ENCODE measurements at places on chromosomes 5 and 9.
A peak's percentile ranks its signal among the peaks of the same experiment; 100 is the strongest.

- DNase-seq, result no peak
Observed at GRCh38 chr5:66909364-66909763, 287.2 kb downstream of the CD180 start.

DNA sequence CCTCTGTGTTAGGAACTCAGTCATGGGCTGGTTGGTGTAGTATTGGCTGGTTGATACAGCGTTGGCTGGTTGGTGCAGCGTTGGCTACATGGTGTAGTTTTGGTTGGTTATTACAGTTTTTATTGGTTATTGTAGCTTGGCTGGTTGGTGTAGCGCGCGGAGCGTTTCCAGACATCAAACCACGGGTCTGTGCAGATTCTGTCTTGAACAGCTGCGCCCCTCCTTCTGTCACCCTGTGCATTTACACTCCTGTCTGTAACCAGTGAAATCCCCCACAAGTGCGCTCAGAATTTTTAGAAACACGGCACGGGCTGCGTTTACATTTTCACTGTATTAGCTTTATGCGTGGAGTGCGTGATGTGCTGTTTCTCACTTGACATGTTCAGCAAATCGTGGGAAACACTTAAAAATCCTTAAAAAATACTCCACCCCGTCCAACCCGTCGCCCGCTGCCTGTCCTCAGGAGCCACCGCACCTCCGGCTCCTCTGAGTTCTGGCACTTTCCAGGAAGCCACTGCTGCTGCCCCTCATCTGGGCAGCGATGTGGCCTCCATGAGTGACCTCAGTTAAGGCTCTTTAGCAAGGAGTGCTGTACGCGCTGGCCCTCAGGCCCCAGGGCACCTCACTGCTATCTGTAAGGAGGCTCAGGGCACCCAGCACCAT lies 20.8 kb downstream of the NKD2 start:
- DNase-seq, result no peak

GRCh38 chr5:81238460-81238859 lies 5.3 kb downstream of the CKMT2 start:
- no peak for DNase-seq

DNA sequence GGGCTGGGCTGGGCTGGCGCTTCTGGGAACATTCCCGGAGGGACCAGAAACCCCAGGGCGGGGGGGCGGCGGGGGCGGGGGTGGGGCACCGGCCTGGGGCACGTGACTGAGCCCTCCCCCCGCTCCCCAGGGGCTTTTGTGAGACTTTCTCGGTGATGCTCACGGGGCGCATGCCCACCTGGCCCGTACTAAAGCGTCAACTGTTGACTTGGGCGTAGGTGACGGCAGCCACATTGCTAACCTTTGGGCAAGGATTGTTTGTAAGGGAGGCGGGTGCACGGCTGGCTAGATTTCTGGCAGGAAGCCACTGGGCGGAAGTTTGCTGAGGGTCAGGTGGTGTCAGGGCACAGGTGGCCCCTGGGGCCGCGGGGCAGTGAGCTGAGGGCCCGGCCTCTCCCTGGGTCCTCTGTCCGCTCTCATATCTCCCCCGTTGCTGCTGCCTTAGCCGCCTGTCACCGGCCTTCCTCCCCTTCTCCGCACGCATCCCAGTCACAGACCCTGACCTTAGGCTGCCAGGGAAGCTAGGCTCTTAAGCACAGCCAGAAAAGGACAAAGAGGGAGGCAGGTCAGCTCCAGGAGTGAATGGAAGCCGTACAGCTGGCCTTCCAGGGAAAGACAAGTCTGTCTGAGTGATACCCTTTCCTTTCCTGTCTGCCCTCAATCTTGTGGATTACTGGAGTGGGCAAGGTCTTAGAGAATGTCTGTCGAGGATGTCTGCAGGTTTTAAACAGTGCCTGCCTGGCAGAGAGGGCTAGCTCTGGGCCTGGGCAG lies 812 bp downstream of the CACFD1 start:
- DNase-seq, result peak; percentile 23

GRCh38 chr9:84187090-84187489 lies 153.5 kb downstream of the SLC28A3 start:
- no peak for DNase-seq

DNA sequence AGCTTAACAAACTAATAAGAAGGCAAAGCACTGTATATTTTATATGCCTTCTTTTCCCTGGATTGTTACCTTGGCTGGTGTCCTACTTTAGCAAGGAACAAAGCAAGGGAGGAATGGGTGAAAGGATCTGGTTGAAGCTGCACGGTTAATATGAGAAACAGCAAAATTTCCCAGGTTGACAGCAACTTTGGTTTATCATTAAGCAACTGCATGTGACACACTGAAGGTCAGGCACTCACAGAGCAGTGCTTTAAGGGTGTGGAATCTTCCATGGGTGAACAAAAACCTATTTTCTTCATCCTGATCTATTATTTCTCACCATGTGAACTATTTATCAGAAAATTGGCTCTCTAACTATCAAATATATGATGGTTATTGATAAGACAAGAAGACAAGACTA lies 109.0 kb upstream of the ATP10B start:
- no peak for DNase-seq

- peak; percentile 62 for DNase-seq
Observed at GRCh38 chr9:5582835-5583195, 46.1 kb upstream of the RIC1 start.

DNA sequence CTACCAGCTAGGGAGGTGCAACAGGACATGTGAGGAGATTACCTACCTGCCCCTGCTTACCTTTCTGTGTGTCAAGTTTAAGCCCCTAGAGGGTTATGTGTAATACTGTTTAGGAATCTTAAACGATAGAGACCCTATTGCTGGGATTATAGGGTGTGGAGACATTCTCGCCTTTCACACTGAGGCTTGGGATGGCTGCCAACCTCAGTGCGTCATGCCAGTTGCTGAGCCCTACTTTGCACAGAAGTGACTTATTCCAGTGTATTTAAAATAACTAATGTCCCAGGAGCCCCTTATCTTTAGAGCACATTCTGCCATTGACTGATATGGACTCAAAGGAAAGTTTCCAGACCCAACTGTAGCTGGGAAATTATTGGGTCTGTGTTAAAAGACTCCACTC lies 76.6 kb upstream of the XPA start:
- DNase-seq, result peak; percentile 51

- no peak for DNase-seq
Observed at GRCh38 chr9:25461416-25461815, 216.8 kb downstream of the TUSC1 start.
